ENCODE measurements at places on chromosomes 5 and 9.

- DNase-seq = no peak
Observed at GRCh38 chr9:79184831-79185230, 386.9 kb upstream of the TLE4 start.

GRCh38 chr5:7629561-7629960 is 221.4 kb downstream of the CFAP90 start:
- DNase-seq = no peak

GRCh38 chr5:181120306-181120705 is 10.7 kb downstream of the OR2V1 start:
- DNase-seq = no peak

- no peak for DNase-seq
Observed at GRCh38 chr5:103410172-103410571, 151.6 kb downstream of the MACIR start.

- no peak for DNase-seq
Observed at GRCh38 chr5:79924936-79925893, 65.8 kb downstream of the MTX3 start.

DNA sequence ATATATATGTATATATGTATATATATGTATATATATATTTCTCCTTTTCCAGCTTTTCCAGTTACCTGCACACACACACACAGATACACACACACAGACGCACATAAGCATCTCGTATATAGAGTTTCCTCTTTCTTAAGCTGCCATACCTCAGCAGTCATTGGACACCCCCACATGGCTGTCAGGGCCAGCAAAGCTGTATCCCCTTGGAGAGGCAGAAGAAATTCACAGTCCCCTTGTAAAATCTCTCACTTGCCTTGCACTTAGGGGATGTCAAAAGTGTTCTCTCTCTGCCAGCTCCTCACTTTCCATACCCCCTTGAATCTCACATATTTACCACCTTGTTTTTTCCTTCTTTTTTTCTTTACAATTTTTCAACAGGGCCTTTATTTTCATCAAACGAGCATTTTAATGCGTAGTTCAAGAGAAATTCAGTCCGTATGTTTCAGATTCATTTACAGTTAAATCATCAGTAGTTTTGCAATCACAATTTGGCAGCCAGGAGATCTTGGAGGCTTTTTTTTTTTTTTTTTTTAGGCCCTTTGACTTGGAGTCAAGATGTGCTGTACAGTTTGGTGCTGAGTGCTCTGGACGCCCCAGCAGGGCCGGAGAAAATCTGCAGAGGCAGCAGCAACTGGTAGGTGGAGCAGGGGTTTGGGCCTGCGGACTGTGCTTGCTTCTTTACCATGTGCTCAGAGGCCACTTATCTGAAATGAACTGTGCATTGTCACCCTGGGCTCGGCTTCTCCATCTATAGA is 244.9 kb upstream of the KLF4 start:
- no peak for DNase-seq

DNA sequence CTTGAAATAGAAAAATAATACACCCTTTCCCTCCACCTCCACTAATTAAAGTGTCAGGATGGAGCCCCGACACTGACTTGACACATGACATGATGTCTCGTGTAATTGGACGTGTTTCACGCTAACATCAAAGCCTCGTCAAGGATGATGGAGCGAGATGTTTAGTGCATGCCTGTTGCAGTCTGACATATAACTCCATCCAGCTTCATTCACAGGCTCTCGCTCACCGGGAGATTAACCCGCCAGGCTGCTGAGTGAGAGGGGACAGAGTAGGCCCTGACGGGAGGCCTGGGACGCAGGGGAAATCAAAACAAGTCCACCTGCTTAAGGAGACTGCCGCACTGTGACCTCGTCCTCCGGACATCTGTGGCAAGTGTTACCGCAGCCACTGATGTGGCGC is 263.5 kb downstream of the SLIT3 start:
- DNase-seq = no peak

DNA sequence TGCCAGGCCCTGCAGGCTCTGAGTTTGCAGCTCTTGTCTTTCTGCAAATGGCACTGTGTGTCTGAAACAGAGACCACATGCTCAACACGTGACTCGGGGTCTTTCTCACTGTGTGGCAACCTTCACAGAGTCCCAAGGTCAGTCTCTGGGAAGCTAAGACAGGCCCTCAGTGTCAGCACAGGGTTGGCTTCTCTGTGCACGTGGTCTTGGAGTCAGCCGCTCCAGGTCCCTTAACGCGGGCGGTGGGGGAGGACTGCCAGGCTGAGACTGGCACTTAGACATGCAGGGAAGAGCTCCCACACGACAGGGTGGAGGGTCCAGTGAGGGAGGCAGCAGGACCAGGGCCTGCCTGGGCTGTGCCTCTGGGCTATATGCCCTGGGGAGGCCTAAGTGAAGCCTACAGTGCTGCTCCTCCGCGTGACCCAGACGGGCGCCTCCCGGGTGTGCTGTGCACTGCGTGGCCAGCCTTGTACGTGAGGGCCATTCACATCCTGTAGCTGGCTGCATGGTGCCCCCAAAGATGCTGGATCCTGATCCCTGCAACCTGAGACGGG is 76.8 kb downstream of the ADAMTS2 start:
- no peak for DNase-seq

GRCh38 chr9:82922686-82923085 is 140.3 kb downstream of the RASEF start:
- no peak for DNase-seq

DNA sequence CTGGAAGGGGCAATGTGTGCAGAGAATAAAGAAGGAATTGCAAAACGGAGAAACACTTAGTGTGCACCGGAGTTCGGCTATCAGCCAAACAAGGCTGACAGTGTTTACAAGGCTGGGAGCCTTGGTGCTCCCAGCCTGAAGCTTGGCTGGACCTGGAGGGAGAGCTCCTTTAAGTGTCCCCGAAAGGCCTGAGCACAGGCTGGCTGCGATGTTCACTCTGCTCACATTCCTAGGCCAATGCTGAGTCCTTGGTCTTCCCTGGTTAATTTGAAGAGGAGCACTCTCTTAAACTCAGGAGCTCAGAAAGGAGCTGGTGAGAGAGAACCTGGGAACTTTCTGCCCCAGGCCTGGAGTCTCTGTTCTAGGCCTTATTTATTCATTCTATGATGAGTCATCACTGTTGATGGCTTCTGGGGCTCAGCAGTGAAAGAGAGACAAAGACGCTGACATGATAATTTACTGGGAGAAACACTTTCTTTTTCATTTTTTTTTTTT is 88.6 kb upstream of the MYO10 start:
- no peak for DNase-seq

DNA sequence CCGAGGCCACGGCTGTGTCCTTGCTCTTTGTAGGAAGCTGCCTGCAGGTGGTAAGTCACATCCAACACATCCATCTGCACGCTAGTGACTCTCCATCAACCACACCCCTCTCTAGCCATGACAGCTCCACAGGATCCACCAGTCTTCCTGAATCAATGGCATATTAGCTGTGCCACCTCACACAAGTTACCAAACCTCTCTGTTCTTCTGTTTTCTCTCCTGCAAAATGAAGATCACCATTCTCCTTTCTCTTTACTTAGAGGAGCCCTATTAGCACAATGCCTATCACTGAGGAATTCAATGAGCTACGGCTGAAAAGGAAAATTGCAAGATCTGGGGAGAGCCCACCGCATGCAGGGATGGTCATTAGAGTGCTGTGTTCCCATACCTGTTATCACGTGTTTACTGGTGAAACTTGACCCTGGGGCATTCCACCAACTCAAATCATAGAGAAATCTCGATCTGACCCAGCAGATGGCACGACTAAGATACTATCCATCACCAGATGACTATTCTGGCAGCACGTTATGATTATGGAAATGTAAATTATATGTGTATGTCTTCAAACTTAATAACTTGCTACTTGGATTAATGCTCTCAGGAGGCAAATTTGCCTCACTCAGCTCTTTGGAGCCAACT is 20.9 kb downstream of the WHRN start:
- no peak for DNase-seq

GRCh38 chr5:81795666-81796065 is 44.8 kb upstream of the SSBP2 start:
- DNase-seq = no peak

DNA sequence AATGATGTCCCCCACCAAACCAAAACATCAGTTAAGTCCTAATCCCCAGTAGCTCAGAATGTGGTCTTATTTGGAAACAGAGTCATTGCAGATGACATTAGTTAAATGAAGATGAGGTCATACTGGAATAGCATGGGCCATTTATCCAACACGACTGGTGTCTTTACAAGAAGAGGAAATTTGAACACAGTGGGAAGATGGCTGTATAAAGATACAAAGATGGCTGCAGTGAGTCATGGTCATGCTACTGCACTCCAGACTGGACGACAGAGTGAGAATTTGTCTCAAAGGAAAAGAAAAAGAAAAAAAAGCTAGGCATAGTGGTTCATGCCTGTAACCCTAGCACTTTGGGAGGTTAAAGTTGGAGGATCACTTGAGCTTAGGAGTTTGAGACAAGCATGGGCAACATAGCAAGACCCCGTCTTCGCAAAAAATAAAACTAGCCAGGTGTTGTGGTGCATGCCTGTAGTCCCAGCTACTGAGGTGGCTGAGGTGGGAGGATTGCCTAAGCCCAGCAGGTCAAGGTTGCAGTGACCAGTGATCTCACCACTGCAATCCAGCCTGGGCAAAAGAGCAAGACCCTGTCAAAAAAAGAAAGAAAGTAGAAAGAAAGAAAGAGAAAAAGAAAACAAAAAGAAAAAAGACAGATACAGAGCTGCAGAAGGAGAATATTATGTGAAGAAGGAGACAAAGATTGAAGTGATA is 130.0 kb upstream of the CDKN2B start:
- DNase-seq = no peak

DNA sequence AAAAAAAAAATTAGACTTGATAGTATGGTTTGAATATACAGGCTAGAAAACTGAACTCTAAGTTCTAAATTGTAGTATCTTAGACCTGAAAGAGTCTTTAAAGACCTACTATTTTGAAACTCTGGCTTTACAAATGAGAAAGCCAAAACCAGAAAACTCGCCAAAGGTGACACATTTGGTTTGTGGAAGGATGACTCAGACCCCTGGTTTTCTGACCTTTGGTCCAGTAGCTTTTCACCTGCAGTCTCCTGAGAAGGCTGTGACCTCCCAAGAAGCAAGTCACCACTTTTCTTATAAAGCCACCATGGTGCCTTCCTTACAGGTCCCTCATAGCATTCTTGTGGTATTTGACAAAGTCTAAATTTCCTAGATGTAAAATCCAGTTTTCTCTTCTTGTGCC is 102.1 kb upstream of the CEP78 start:
- DNase-seq = no peak

DNA sequence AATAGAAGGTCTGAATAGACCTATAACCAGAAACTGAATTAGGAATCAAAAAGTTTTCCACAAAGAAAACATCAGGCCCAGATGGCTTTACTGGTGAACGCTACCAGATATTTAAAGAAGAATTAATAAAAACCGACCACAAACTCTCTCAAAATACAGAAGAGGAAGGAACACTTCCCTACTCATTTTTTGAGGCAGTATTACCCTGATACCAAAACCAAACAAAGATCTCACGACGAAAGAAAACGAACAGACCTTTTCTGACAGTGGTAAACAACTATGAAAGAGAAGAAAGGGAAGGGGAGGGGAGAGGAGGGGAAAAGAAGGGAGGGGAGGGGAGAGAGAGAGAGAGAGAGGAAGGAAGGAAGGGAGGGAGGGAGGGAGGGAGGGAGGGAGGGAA is 13.5 kb downstream of the B4GALT1 start:
- DNase-seq = no peak

DNA sequence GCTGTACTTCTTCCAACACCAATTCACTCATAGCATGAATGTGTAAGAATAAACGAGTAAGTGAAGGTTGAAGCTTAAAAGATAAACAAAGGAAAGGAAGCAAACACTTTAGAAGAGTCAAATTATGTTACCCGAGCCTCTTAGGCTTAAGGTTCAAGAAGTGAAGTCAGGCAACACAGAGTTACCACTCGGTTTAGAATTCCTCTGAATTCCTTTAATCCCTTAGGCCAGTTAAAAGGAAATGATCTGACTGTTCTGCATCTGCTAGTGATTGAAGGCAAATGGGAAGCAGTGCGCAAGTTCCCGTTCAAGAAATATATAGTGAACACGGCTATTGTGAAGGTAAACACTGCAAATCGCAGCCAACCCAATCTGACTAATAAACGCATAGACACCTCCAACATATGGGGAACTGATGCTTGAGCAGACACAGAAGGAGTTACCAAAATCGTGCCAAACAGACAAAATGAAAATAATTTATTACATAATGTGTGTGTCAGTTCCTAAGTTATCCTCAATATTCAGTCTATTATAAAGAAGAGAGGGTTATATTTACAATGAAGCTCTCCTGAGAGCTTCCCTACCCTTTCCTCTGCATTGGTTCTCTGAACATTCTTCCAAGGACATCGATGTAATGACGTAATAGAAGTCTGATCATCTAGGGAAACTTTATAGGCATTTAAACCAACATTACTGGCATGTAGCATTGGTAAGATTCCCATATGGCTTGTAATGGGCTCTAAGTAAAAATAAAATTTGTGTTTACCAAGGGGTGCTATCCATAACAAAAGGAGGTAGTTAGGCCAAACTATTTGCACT is 837.1 kb upstream of the ZNF608 start:
- no peak for DNase-seq

GRCh38 chr5:128586848-128587247 is 48.8 kb upstream of the FBN2 start:
- DNase-seq = no peak

DNA sequence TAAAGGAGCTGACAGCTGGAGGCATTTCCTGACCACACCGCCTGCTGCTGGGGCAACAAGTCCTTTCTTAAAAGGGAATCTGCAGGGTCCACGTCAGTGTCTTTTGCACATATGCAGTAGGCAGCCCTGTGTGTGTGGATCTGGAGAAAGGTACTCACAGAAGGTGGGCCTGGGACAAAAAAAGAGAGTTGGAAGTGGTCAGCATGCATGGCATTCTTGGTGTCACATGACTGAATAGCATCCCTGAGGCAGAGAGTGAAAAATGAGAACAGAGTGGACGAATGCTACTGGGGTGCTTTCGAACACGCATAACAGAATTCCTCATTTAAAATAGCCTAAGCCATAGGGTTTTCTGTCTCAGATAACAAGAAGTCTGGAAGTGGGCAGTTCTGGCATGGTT is 47.0 kb downstream of the DNAJC21 start:
- no peak for DNase-seq

DNA sequence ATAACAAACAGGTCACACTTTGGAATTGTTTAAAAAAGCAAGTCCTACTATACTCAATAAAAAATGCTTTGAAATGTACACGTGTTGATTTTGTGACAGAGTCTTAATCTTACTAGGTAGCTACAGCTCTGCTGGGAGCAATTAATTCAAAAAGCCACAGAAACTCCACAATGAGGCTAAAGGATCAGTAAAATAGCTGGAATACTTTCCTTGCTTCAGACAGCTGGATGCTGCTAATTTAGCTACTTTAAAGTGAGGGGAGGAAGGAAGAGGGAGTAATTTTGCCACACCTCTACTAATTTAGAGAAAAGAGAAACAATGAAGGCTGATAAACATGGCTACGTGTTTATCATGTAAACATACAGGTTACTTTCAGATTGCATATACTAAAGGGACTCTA is 927.6 kb upstream of the DMAC1 start:
- no peak for DNase-seq

GRCh38 chr9:4832786-4833579 is 40.2 kb downstream of the RCL1 start:
- no peak for DNase-seq
